ENCODE measurements at places on chromosomes 11 and 22.

DNA sequence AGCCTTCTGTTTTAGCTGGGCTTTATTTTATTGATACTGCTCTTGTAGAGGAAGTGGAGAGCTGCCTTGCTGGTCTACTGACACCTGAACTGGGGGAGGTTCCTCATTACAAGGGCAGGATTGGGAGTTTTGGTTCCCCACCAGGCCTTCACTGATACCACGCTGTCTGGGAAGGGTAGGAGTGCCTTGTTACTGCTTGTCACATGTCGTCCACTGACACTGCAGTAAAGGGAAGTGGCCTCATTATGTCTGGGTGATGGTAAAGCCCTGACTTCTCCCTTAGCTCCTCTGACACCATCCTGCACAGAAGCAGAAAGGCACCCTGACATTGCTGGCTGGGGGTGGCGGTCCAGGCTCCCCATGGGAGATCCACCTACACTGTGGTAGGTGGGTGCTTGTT, 38.7 kb upstream of the ELF5 start:
- no peak for DNase-seq

GRCh38 chr11:26731084-26731456, 9.2 kb upstream of the SLC5A12 start:
- DNase-seq, result no peak

GRCh38 chr22:43840431-43840830, 21.9 kb downstream of the SULT4A1 start:
- DNase-seq, result no peak

- DNase-seq, result no peak
Measured at GRCh38 chr22:29116397-29117123, 43.7 kb downstream of the KREMEN1 start.

DNA sequence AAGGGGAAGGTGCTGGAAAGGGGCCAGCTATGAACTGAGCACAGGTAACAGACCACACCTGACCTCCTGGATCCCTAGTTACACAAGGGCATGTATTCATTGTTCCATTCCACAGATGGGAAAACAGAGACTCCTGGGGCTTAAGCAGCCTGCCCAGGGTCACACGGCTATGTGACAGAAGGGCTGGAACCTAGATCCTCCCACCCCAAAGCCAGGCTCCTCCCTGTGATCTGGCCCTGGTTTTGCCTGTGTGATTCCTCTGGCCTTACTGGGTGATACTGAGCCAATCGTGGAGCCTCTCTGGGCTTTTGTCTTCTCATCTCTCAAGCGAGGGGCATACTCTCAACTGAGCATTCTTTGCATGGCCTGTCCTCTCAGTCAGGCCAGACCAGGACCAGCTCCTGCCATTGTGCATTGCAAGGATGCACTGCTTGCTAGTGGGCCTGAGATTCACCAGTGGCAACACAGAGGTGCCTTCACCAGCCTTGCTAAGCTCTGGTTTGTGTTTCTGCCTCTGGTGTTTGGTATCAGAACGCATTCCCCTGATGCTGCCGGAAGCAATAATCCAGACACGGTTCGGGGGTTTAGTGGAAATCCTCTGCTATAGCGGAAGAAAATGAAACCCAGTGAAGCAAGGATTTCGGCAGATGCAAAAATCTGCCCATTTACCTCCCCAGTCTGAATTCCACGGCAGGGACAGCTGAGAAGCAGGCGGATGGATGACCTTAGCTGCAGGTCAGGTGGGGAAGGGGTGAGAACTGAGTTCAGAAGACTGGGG, 226.6 kb downstream of the ST3GAL4 start:
- DNase-seq, result no peak

DNA sequence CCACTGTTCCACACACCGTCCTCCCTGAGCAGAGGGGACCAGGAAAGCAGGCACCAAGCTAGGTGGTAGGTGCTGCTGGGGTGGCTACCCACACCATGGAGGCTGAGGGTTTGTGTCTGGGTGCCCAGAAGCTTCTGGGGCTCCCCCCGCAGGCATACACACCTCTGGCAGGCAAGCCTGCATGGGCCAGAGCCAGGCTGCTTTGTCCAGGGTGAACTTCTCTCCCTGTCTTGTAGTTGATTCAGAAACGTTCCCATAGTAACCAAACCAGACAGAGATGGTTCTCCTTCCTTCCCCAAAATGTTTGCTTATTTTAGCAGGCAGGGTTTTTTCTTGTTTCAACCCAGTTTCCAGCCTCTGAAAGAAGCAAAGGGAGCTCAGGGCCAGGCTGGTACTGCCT, 40.9 kb upstream of the SUSD2 start:
- DNase-seq, result no peak

All from cardiac fibroblast (primary cell).